Stimulated activated memory B cell treated with anti-CD40 and anti-IgM and Interleukin-4, amounts not matched to agents 10 μg/mL and 1 μg/mL and 100 μg/mL, for 72 hours (primary cell): ENCODE measurements at places on chromosomes 1 and 21.

DNA sequence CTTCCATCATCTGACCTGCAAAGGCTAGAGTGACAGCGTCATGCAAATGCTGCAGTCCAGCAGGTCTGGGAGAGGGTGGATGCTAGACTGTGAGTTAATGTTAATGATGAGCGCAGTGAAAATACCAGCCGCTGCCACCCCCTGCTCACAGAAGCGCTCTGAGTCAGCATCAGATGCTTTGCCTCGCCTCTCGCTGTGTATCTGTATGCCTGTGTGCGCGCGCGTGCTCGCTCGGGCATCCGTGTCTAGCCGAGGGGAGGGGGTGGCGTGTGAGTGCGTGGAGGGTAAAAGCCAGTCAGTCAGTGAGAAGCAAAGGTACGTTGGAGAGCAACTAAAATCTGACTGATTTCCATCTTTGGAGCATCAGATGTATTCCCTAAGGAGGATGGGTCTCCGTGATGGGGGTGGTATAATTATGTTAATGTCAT, 858.7 kb downstream of the USP25 start:
- ATAC-seq: no peak

DNA sequence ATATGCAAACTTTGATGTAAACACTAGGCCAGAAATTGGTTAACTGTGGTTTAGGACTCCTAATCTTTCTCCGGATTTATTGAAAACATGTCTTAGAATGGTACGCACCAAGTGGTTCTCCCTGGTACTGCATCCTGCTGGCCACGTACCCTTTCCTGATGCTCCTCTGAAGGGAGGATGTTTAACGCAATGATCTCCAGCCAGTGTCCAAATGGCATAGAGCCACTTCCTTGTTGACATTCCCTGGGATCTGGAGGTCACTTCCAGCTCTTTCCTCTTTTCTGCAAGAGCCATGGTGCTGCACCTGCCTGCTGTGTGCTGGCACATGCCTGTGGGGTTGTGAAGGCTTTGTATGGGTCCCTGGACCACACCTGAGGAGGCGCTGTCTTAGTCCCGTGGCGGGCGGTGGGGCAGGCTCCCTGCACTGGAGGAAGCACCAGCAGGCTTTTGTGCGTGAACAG, 53.9 kb downstream of the GALNT2 start:
- ATAC-seq: no peak

DNA sequence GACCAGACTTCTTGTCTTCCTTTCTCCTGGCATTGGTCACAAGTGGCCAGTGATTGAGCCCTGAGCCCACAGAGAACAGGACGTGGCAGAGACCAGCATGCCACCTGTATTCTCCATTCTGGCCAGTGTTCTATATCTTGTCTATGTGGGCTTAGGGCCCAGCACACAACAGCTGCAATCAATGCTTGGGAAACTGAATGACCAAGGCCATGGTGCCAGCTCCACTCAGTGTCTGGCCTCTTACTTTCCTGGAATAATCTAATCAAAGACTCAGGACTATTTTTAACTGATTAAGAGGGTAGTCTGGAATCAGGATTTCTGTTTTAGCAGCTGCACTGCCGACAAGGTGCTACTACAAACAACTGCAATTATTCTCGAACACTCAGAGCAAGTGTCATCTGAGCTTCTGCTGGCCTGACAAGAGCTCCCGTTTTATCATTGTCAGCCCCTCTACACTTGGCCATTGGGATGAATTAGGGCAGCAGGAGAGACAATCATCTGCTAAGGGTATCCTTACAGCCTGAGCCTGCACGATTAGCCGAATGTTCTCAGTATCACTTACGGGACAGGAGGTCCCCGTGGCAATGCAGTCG, 74.4 kb upstream of the GRIK3 start:
- no peak for ATAC-seq

GRCh38 chr1:53696051-53696450, 42.9 kb downstream of the GLIS1 start:
- no peak for ATAC-seq

DNA sequence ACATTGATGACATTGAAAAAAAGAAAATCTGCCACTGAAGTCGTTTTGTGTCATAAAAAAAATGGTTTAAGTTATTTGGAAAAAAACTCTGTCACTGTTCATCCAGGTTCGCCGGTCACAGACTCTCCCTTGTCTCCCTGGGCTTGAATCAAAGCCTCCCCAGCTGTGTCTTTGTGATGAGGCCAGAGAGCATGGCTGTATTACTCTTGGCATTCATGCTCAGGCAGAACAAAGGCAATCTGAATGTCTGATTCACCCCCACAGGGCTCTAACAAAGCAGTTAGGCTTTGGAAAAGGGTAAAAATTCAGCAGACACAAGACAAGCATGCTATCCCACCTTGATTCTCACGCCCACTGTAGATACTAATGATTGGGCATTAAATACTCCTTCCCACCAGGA, 304.3 kb upstream of the PLD5 start:
- no peak for ATAC-seq

- ATAC-seq: no peak
Observed at GRCh38 chr1:216554934-216555333, 131.7 kb upstream of the USH2A start.

- ATAC-seq: no peak
Observed at GRCh38 chr1:50038237-50038809, 14.6 kb upstream of the AGBL4 start.

DNA sequence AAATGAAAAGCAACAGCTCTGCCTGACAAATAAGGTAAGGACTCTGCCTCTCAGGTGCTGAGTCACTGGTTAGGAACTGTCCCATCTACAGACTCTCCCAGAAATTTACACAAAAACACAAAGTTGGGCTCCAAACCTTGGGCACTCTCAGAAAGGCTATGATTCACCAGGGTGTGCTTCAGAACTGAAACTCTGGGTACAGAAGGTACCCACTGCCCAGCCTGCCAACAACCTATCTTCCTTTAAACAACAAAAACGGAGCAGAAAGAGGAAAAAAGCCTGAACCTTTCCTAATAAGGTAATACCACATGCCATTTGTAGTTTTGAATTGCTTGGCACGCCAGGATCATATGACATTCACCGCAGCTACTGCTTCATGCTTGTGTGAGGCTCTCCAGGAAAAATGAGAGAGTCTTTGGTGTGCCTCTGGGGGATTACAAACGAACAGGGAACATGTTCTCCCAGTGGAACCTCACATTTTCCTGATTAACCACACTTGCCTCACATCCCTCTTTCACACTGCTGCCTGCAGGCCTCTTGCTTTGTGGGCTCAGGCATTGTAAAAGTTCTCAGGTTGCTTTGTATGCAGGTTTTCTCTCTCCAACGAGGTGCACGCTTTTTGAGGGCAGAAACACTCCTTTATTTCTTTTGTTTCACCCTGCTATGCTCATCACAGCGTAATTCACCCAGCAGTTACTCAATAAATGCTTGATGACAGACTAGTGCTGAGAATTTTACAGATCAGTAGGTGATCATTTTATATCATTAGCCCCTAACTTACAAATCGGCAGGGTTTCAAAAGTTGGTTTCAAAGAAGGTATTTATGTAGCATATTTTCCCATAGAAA, 65.1 kb downstream of the GADD45A start:
- ATAC-seq: peak; percentile 40

- peak; percentile 92 for ATAC-seq
Observed at GRCh38 chr1:101221945-101222429, 14.8 kb upstream of the S1PR1 start.

- no peak for ATAC-seq
Observed at GRCh38 chr1:85240174-85240601, 19.3 kb downstream of the C1orf52 start.

DNA sequence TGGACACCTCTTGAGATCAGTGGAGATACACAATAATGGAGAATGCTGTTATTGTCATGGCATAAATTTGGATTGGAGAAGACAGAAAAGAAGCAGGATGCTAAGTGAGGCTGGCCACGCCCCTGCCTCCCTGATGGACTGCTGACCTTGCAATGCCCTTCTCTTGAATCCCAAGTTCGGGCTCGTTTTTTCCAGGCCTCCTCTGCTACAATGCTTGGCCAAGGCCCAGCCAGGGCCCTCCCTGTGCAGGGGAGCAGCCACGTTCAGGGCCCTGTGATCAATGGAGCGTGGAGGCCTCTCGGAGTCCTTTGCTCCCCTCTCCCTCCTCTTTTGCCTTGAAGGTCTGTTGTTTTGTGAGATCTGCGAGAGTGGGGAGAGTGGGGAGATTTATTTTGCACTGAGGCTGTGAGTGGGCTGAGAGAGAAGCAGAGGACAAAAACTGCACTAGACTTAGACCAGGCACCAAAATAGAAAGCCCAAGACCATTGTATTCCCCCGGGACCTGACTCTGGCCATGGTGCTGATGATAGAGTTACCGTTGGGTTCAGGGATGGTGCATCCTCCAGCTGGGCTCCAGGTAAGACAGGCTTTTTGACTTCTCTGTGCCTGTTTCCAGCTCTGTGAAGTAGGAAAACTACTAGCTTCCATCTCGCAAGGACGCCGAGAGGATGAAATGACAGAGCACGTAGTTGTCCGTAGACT, 268.6 kb downstream of the KAZN start:
- ATAC-seq: no peak

DNA sequence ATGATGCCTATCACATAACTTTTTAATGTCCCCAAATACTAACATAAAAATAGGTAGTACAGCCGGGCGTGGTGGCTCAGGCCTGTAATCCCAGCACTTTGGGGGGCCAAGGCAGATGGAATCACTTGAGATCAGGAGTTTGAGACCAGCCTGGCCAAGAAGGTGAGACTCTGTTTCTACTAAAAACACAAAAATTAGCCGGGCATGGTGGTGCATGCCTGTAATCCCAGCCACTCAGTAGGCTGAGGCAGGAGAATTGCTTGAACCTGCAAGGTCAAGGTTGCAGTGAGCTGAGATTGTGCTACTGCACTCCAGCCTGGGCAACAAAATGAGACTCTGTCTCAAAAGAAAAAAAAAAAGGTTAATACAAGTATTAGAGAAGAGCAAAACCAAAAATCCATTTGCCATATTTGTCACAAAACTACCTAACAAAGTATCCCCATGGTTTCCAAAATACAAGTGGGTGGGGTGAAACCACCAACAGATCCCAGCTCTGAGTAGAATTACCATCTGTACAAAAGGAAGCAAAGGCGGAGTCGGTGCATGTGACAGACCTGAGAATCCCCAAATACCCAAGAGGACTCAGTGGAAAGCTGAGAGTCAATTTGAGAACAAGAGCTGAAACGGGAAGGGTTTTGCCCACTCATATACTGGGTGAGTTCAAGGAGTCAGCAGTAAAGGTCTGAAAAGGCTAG, 113.2 kb downstream of the TOMM20 start:
- peak; percentile 68 for ATAC-seq
